ENCODE measurements at places on chromosomes 3 and 15.

GRCh38 chr3:64853456-64853855 lies 165.7 kb upstream of the ADAMTS9 start:
- no peak for DNase-seq

GRCh38 chr15:40927495-40927872 lies 1.7 kb upstream of the DLL4 start:
- DNase-seq = no peak

DNA sequence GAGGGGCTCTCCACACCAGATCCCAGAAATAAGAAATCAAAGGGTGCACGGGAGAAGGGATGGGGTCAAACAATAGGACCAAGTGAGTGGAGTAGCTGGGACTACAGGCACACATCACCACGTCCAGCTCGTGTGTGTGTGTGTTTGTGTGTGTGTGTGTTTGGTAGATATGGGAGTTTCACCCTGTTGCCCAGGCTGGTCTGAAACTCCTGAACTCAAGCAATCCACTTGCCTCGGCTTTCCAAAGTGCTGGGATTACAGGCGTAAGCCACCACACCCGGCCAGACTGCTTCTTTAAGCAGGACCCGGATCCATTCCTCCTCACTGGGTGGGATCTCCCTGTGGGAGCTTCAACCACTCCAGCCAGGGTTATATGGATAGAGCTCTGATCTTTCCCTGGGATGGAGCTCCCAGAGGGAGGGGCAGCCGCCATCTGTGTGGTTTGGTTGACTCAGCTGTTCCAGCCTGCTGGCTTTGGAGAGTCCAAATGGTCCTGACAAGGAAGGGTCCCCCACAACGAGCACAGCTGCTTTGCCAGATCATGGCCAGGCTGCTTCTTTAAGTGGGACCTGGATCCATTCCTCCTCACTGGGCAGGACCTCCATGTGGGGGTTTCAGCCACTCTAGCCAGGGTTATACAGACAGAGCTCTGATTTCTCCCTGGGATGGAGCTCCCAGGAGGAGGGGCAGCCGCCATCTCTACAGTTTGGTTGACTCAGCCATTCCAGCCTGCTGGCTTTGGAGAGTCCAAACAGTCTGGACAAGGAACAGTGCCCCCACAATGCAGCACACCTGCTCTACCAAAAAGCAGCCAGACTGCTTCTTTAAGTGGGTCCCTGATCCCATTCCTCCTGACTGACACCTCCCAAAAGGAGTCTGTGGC lies 9.1 kb upstream of the AVEN start:
- no peak for DNase-seq

DNA sequence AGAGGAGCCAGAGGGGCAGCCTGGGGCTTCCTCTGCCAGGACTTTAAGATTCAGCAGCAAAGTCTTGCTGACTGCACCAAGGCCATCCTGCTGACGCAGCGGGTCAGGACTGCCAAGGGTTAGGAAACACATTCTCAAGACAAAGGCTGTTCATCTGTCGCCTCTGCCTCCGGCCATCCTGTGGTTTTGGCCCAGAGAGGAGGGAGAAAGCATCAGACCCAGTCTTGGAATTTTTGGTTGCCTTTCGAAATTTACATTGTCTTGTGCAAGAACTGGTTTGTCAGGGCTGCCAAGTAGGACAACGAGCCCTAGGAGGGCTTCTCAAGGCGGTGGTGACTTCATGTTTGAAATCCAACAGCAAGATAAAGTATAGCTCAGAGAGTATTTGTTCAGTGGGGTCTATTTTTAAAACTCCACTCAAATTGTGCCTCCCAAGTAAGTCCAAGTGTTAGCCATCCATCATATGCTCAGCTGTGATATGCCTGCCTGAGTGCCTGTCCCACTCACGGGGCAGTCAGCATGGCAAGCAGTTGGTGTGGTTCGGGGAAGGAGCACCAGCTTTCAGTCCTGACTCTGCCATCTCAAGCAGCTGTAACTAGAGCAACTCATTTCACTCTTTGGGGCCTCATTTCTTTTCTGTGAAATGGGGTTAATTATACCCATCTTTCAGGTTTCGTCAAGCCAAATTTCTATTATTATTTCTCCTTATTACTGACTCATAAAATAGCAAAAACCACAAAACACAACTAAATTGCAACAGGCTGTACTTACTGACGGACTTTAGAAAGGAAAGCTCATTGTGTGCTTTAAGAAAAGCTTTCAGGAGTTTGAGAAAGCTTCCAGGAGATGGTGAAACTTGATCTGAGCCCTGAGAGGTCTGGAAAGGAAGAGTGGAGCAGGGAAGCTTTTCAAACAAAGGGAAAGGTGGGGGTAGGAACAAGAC lies 42.4 kb upstream of the RHO start:
- no peak for DNase-seq

- DNase-seq = no peak
Measured at GRCh38 chr3:64900617-64901521, 213.1 kb upstream of the ADAMTS9 start.

DNA sequence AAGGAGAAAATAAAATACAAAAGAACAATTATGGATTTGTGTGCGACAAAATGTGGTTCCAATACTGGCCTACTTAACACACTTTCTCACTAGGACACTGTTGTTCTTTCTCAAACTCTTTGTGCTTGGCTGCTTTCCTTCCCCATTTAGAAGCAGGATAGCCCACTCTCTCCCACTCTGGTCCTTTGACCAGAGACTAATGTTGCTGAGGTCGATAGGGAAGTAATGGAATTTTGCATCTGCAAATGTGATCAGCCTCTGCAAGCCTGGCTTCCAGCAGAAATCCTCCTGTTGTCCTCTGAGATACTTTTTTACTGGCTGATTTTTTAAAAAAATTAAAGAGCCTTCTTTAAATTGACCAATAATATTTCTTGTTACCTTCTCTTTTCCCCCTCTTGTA lies 71.0 kb downstream of the PPM1L start:
- no peak for DNase-seq

DNA sequence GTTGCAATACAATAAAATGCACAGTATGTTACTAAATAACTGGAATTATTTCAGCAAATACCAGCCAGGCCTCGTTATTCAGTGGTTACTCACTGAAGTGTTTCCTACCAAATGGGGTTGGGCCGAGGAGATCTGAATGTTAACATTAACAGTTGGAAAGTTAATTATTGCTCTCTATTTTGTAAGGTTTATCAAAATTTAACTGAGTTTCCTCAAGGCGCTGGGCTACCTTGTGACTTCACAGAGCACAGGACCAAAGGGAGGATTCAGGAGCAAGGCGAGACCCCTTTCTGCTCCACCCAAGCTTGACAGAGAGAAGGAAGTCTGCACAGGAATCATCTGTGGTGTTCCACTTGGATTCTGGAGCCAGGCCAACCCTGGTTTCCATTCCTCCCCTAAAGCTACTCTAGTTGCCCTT lies 21.6 kb downstream of the ADAMTS9 start:
- DNase-seq = no peak

GRCh38 chr3:66397745-66398144 lies 103.1 kb downstream of the LRIG1 start:
- DNase-seq = no peak

- no peak for DNase-seq
Measured at GRCh38 chr3:20604659-20605058, 418.7 kb upstream of the SGO1 start.

- no peak for DNase-seq
Measured at GRCh38 chr15:28178727-28179126, 79.6 kb upstream of the OCA2 start.

GRCh38 chr3:71956716-71957115 lies 171.8 kb upstream of the PROK2 start:
- DNase-seq = no peak

DNA sequence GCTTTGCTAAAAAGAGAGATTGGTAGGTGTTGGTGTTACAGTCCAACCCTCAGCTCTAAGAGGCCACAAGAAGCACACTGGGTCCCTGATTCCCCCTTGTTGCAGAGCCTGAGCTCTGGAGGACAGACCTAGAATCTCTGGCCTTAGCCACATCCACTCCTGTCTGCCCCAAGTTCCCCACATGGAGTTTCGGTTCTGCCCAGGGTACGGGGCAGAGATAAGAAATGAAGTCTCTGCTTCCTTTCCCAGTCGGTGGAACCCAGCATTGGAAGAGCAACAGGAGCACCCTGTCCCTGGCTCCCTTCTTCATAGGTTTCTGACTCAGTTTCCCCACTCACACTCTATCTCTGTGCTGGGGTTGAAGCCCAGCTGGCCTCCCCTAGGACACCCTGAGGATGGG lies 13.2 kb downstream of the PRR23E start:
- DNase-seq = no peak

- DNase-seq = no peak
Measured at GRCh38 chr3:189789432-189789831, 158.2 kb downstream of the TP63 start.

DNA sequence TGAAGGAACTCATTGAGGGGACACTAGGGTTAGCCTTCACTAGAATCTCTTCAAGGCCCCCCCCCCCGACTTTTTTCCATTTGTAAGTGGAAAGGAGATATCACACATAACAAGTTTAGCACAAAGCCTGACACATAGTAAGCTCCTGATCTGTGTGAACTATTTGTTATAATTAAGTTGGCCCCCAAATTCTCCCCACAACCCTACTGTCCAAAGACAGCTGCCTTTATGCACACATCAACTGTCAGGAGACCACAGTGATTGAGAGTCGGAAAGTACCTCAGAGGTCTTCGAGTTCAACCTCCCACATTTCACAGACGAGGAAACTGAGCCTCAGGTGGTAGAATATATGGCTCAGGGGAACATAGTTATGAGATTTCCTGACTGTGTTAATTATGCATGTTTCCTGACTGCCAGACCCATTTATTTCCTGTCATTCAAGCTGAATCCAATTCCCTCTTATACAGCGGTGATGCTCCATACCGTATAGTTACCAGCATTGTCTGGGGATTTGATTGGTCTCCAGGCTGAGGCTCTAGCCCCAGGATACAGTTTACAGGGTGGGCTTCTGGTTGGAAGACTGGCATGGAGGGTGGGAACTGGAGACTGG lies 227.4 kb upstream of the CMC1 start:
- DNase-seq = no peak

- no peak for DNase-seq
Measured at GRCh38 chr3:168539909-168540308, 444.2 kb upstream of the GOLIM4 start.

DNA sequence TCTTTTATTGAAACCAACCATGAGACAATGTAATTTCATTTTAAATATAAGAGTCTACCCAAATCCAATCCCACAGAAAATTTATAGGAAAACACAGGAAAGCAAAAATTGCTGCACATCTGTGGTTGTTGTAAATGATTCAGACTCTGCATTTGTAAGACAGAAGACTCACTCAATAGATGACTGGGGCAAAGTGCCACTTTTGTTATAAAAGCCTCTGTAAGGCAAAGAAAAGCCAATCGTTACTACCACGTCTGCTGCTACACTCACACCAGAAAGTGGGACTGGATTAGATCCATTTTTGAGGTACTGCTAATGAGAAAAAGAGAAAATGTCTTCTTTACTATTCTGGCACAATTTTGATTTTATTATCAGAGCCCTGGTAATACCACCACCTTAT lies 74.9 kb downstream of the SEMA6D start:
- no peak for DNase-seq

DNA sequence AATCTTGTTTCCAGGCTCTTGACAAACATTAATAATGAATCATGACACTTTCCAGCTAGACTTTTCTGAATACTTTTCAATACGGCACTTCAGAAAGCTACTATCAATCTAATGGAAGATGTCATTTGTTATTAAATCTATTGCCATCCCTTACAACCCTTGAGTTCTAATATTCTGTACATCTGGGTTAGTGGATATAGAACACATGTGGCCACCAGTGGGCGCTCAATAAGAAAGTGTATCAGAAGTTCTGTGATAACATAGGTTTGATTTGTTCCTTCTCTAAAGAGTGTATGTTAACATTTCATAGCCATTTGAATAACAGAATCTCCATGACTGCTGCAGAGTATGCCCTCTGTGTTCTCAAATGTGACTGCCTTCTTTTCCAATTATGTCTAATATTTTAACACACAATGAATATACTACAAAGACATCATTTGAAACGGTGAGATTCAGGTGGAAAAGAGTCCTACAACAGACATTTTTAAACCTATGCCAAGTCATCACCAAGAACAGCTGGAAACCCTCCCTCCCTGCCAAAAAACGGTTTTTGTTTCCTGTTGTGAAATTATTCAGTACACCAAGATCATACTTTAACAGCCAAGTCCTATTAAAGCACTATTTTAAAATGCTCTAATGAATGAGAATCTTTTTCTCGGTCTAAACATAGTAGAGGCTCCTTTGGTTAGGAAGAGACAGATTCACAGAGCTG lies 22.2 kb downstream of the ALDH1A2 start:
- peak; percentile 28 for DNase-seq

DNA sequence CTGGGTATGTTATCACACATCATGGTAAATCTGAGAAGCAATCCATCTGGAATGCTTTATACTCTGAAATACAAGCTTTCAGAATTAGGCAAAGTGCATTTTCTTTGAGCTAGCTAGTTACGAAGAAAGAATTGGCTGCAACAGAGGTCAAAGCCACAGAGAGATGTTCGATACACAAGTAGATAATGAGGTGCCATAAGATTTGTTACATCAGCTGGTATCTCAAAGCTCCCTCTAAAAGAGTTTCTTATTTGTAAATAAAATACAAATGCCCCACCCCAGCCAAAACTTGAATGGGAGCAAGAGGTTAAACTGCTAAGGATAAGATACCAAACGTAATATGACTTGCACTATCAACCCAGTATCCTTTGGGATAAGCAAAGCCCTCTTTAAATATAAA lies 84.0 kb upstream of the SLCO3A1 start:
- no peak for DNase-seq

DNA sequence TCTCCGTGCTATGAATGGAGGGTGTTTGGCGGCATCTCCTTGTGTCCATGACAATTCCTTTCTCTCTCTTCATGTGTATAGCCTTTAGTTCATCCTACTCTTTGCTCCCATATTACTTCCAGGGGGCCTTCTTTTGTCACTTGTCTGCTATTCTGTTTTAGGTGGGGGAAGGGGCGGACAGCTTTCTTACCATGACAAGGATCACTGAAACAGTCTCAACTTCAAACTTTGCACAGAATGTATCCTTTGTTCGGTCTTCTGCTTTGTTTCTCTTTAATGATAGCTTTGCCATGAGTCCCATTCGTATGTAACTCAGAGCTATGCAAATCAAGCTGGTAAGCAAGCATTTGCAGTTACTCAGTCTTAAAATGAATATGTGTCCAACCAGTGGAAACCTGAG lies 294.2 kb downstream of the TIGIT start:
- DNase-seq = no peak

DNA sequence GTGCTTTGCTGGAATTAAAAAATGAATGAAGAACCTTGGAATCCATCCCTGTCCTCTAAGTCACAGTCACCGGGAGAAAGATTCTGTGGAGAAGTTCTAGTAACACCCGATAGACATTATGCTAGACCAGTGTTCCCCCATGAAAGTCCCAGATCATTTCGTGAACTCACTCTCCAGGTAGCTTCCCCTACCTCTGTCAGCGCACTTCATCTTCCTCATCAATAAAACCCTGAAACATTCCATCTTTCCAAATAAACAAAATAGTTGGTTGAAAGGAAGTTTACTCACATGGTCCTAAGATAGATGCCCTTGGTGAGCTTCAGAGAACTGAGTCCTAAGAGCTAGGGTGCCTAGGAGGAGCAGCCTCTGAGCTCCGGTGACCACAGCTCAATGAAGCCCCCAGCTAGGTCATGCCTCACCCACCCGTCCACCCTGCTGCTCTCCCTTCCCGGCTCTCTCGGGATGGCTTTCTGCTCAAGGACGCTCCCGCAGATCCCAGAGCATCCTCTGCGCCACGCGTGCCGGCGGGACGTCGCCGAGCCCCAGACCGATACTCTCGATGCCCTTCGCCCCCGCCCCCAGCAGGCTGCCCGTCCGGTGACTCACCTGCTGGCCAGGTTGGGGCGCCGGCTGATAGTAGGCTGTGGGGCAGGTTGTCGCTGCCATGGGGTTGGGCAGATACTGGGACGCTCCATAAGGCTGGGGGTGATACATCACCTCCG lies 776 bp downstream of the VGLL3 start:
- no peak for DNase-seq

Measured in NCI-H1694 (cell line).